ENCODE measurements at places on chromosomes 12 and 14.

GRCh38 chr12:68532204-68532886, 78.4 kb upstream of the RAP1B start:
- DNase-seq: no peak

- no peak for DNase-seq
Observed at GRCh38 chr12:132568301-132568700, 42.1 kb downstream of the LRCOL1 start.

DNA sequence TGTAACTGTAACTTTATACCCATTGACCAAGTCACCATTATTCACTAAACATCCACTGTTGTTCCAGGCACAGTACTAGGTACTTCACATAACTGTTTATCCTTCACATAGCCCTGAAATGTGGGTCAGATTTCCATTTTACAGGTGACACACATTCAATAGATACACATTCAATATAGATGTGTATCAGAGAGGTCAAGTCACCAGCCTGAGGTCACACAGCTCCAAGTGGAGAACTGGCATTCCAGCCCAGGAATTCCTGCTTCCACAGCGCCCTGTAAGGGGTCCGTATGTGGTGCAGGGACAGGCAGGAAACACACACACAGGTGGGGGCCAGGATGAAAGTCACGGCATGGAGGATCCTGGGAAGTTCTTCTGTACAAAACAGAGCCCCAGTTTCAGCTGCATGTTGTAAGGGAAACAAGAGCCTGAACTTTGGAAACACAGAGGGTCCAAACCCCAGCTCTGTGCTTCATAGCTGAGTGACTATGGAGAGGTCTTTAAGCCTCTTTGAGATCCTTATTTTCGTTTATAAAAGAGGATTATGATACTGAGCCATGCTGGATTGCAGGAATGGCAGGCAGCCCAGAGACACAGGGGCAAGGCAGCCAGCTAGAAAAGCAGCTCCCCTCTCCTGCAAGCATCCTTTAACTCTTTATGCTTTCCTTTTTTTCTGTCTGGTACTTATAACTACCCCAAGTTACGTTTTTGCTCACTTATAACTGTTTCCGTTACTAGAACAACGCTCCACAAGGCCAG, 50.3 kb upstream of the DICER1 start:
- no peak for DNase-seq

DNA sequence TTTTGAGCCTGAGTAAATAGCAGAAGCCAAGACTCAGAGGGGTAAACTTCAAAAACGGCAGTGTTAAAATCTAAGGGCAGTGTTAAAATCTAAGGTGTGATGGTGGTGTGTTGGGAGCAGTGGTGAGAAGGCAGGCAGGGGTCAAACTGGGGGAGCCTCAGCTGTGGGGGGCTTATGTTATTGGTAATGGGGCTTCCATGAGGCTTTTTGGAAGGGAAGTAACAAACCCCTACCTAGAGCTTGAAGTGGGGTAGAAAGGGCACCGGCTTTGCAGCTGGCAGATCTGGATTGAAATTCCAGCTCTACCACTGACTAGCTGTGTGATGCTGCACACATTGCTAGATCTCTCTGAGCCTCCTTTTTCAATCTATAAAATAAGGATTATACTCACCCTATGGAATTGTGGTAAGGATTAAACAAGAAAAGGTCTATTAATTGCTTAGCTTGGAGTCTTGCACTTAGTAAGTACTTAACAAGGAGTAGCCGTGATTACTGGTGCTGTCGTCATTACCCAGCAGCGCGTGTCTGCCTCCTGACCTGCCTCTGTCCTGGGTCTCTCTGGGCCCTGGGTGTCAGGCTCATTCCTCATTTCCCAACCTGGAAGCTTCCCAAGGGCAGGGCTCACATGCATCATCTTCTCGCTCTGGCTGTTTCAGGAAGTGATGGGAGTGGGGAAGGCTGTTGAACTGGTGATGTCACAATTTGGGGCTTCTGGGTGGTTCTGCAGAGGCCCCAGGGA, 18.5 kb upstream of the KRT80 start:
- no peak for DNase-seq

GRCh38 chr14:90040411-90040810, 21.4 kb upstream of the KCNK13 start:
- DNase-seq: no peak

DNA sequence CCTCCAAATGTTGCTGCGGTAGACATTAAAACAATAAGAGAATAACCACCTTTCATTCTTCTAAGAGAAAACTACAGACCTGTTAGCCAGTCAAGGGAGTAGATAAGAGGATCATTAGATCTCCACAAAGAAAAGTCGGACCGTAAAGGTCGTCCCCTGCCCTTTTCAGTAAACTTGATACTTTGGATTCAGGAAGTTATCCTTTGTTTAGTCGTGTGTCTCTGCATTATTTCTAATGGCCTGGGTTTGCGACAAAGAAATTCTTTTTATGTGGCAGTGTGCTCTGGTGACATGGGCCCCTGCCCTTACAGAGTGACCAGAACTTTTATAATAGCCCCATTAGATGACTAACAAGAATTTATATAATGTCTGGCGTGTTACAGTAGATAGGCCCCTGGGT, 44.6 kb upstream of the EVL start:
- DNase-seq: no peak

GRCh38 chr12:84601483-84601882, 311.1 kb downstream of the SLC6A15 start:
- DNase-seq: no peak

DNA sequence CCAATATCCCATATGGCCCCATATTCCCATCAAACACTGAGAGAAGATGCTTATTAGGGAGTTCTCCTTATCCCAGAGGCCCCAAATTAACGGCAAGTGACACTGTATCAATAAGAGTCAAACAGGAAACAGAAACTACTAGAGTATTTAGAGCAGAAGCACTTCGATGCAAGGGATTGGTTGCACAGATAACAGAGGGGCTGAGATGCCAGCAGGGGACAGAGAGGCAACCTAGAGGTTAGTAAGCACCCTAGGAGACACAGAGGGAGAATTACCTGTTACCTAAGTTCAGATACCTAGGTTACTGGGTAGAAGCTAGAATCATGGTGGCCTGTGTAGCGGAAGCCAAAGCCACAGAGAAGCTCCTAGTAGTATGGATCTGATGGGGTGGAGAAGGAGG, 2.9 kb downstream of the HEBP1 start:
- DNase-seq: no peak

- DNase-seq: no peak
Observed at GRCh38 chr12:17853054-17853453, 236.9 kb downstream of the RERGL start.

Measured in kidney epithelial cell (primary cell).